NCI-H460 (cell line): ENCODE measurements at places on chromosomes 5 and 9. TPM values are rescaled to one million over a fixed set of nuclear protein-coding genes. Genes with fewer than 3 reads are reported as not detected.

MSX2 gene
- 11.7 TPM in 2 replicates for total RNA-seq

MEGF10 gene
- total RNA-seq = 0.02 TPM in 1 of 2 replicates, not detected in the other

ARHGEF39 gene
- 5.0 and 7.5 TPM in 2 replicates for total RNA-seq

CER1 gene
- not detected in 2 replicates for total RNA-seq

SLC46A2 gene
- not detected in 2 replicates for total RNA-seq

IFNA2 gene
- total RNA-seq = not detected in 2 replicates

CRAT gene
- total RNA-seq = 27.2 and 32.5 TPM in 2 replicates

FBP2 gene
- not detected in 2 replicates for total RNA-seq

PDE6A gene
- total RNA-seq = 0.02 TPM in 1 of 2 replicates, not detected in the other

SH3GL2 gene
- total RNA-seq = 0.15 TPM in 1 of 2 replicates, not detected in the other

LCN6 gene
- total RNA-seq = not detected in 2 replicates

MLANA gene
- not detected in 2 replicates for total RNA-seq

EPB41L4A gene
- 0.10 TPM in 1 of 2 replicates, not detected in the other for total RNA-seq

PCDHB15 gene
- total RNA-seq = 0.12 and 0.20 TPM in 2 replicates

ZNF474 gene
- total RNA-seq = 0.22 TPM in 1 of 2 replicates, not detected in the other

ACTBL2 gene
- not detected in 2 replicates for total RNA-seq

KCNMB1 gene
- not detected in 2 replicates for total RNA-seq

LURAP1L gene
- 17.5 and 21.5 TPM in 2 replicates for total RNA-seq

ECPAS gene
- 141 and 154 TPM in 2 replicates for total RNA-seq

ERP44 gene
- total RNA-seq = 25.0 and 26.1 TPM in 2 replicates

FREM1 gene
- not detected in 2 replicates for total RNA-seq

PRDM9 gene
- total RNA-seq = not detected in 2 replicates

PRLR gene
- total RNA-seq = not detected in 2 replicates

PCDHA13 gene
- 1.2 and 1.3 TPM in 2 replicates for total RNA-seq

PCDHB13 gene
- total RNA-seq = 2.2 and 2.5 TPM in 2 replicates

SNCB gene
- total RNA-seq = 0.10 TPM in 1 of 2 replicates, not detected in the other

ADAMTS12 gene
- total RNA-seq = 0.92 and 1.6 TPM in 2 replicates

PLCXD3 gene
- total RNA-seq = not detected in 2 replicates

NEUROG1 gene
- not detected in 2 replicates for total RNA-seq

GCNT4 gene
- total RNA-seq = 0.06 and 0.22 TPM in 2 replicates

ZNF367 gene
- total RNA-seq = 6.2 and 7.4 TPM in 2 replicates

PAXX gene
- 35.4 and 39.4 TPM in 2 replicates for total RNA-seq

IL31RA gene
- not detected in 2 replicates for total RNA-seq
